ENCODE measurements at places on chromosomes 2 and 18.

DNA sequence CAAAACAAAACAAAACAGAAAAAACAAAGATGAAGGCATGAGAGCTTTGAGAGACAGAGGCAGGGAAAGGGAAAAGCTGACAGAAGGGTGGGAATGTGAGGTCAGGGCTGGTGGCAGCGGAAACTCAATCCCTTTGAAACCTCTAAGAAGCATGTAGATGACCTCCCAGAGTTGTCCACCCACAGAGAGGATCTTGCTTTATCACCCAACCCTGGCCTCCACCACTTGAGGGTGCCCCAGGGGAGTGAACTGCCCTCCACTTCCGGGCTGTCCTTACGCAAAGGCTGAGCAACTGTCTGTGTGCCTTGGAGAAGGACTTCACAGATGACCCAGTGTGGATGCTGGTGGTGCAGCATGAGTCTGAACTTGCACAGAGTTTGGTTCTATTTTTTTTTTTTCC is 26.7 kb downstream of the PDCL3 start:
- DNase-seq: no peak

DNA sequence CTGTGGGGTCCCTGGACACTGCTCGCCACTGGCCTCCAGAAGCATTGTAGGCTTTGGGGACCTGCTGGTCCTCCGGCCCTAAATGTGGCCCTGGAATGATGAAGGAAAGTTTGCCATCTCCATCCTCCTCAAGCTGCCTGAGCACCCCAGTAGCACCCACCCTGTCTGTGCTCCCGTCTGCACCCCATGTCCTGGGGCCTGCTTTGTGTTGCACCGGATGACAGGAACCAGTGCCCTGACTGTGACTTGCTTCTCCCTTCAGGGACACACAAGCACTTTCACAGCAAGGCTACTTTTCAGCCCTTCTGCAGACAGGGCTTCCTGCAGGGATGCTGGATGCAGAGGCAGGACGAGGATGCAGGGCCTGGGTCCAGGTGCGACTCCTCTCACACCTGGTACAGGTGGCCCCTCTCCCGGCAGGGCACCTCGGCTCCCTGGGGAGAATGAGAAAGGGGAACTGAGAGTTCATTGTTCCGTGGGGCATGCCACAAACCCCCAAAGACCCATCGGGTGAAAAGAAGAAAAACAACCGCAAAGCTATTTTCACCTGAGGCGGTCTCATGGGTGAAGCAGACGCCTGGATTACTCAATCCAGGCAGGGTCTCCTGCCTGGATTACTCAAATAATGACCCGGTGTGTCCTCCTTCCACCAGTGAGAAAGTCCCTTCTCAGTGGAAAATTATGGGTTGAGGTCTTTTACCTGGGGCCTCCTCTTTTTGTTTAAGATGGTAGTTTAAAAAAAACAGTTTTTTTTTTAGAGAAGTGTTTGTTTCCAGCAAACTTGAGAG is 74.9 kb downstream of the LONRF2 start:
- DNase-seq: no peak

DNA sequence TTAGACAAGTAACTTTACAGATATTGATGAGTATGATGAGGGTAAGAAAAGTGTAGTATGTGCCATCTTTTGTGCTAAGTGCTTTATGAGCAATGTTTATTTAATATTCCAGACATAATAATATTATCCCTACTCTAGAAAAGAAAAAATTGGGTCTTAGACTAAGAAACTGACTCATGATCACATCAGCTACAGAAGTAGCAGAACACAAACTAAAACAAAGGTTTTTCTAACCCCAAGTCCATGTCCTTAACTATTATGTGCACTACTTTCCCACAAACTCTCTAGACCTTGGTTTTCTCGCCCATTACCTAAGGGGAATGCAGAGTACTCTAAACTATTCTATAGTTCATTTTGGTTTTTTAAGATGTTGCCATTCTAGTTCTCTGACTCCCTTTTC is 64.5 kb downstream of the BAZ2B start:
- DNase-seq: no peak

- DNase-seq: no peak
These were observed 84.9 kb downstream of the METTL4 start for GRCh38 chr18:2486426-2486825.

- DNase-seq: no peak
These were observed 130.3 kb downstream of the ARHGAP28 start for GRCh38 chr18:6859676-6860422.

- no peak for DNase-seq
These were observed 7.9 kb downstream of the CTLA4 start for GRCh38 chr2:203875471-203875870.

- no peak for DNase-seq
These were observed 279.8 kb downstream of the TNS1 start for GRCh38 chr2:217722883-217723472.

DNA sequence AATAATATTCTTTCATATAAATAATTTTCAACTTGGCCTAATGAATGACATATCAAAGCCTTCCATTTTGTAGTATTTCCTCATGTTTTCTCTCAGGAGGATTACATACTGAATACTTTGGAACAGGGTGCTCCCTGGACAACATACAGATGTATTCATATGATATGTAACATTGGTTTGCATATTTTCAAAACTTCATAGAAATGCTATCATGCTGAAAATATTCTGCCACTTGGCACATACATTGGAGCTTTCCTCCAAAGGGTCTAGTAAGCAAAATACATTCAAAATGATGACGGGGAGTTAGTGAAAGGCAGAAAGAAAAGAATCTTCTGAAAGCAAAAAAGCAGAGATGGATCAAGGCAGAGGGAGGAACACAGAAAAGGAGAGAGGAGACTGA is 38.1 kb upstream of the RTN4 start:
- DNase-seq: peak; percentile 53

GRCh38 chr2:108934583-108935245 is 54.3 kb downstream of the EDAR start:
- no peak for DNase-seq

GRCh38 chr18:72899338-72899737 is 31.6 kb upstream of the NETO1 start:
- DNase-seq: no peak

DNA sequence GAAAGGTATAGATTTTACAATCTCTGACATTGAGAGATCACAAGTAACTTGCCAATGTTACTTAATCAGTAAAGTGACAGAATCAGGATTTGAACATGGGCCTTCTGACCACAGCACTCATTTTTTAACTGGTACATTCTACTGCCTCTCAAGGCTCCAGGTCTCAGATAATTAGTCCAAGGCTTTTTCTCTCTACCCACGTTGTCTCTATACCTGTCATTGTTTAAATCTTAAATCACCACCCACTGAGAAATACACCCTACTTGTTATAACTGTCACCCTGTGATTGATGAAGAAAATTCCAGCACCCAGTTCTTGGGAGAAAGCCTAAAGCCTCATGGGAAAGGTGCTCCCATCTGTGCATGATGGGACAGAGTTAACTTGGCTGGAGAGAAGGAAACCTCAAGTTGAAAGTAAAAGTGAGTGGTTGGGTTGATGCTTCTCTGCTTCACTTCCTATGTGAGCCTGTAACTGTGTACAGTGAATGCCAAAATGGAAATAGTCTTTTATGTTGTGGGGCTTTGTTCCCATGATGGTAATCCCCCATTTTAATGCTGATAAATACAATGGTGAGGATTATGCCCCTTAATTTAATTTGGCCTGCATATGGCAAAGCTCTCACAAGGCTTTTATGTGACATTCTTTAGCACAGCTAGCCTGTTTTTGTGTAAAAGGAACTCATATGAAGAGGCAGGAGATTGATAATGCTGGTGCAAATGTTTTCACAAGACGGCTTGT is 190.1 kb upstream of the SP5 start:
- DNase-seq: no peak
